ENCODE measurements at places on chromosomes 2 and 18. TPM values are rescaled to one million over a fixed set of nuclear protein-coding genes. Genes with fewer than 3 reads are reported as not detected.

Gene RAPH1
- 26.9 TPM for total RNA-seq

Gene ATAD2B
- total RNA-seq: 7.4 TPM

Gene DUSP2
- 1.5 TPM for total RNA-seq

Gene PLEK
- total RNA-seq: 3.2 TPM

Gene IL1F10
- not detected for total RNA-seq

Gene GAL3ST2
- total RNA-seq: not detected

Gene UGT1A3
- 2.8 TPM for total RNA-seq

Gene AOX1
- total RNA-seq: 4.7 TPM

Gene C2orf15
- total RNA-seq: 0.49 TPM

Gene ICA1L
- total RNA-seq: 0.70 TPM

Gene DPY30
- total RNA-seq: 55.5 TPM

Gene CYP27C1
- total RNA-seq: 1.1 TPM

DNA sequence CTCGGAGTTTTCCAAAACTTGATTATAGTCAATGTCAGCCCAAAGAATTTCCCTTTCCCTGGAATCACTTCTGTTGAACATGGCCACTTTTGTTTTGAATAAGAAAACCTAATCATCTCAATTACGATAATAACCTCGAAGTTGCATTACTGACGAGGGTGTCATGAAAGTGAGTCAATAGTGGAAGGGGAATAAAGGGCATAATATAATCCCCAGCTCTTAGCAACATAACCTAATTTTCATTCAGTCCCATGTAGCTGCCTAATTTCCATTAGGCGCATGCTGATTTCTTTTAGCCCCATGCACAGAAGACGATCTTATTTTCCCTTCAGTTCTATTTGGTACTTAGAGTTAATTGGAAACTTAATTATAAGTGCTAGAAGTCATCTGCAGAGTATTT, 51.1 kb upstream of the RAPH1 start:
- DNase-seq: no peak
- H3K27me3 ChIP-seq: no peaks in the 10 kb centered on the region
- H3K27ac ChIP-seq: peak overlapping the region; percentile 86
- no peaks in the 10 kb centered on the region for H3K36me3 ChIP-seq
- peaks cover 32% of the 10 kb centered on the region for H3K4me1 ChIP-seq
- H3K4me3 ChIP-seq: no peak overlapping the region

GRCh38 chr2:99421469-99421868, 68.3 kb downstream of the REV1 start:
- DNase-seq: no peak
- H3K27me3 ChIP-seq: no peaks in the 10 kb centered on the region
- no peak overlapping the region for H3K4me3 ChIP-seq
- no peak overlapping the region for H3K27ac ChIP-seq
- H3K4me1 ChIP-seq: no peaks in the 10 kb centered on the region

DNA sequence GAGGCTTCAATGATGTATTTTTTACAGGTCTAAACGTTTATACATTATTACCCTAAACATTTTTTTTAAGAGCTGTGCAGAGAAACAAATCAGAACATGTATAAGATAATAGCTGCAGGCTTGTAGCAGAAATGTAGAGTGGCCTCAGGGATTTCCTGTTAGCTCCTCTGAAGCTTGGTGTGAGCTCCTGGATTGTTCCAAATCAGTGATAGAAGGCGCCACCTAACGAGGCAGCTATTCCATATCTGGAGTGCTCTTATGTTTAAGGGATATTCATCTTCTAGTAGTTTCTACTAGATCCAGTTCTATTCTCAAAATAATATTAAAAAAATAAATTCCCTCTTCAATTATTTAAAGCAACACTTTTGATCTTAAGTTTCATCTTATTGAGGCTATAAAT, 93.1 kb downstream of the LRP1B start:
- H3K4me1 ChIP-seq: no peaks in the 10 kb centered on the region
- H3K27ac ChIP-seq: no peak overlapping the region

DNA sequence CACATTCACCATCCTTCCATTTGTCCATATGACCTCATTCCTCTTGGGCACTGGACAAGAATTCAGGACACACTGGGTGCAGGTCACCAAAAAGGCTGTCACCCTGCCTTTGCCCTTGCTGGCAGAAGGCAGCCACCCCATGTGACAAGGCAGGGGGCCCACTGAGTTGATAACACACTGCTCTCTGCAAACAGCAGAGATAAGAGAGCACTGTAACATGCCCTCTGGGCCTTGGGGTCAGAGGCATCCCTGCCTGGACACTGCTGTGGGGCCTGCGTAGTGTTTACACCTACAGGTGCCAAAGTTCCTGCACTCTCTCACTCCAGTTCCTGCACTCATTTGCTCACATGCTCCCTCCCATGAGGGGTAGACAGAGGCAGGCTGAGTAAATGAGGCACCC, 344.7 kb upstream of the TCF4 start:
- no peaks in the 10 kb centered on the region for H3K4me1 ChIP-seq
- no peak for DNase-seq
- no peak overlapping the region for H3K27ac ChIP-seq
- H3K36me3 ChIP-seq: no peaks in the 10 kb centered on the region

- H3K4me1 ChIP-seq: no peaks in the 10 kb centered on the region
- no peak overlapping the region for H3K27ac ChIP-seq
- H3K4me3 ChIP-seq: no peak overlapping the region
- no peaks in the 10 kb centered on the region for H3K27me3 ChIP-seq
These were observed 5.8 kb upstream of the PRELID3A start for GRCh38 chr18:12401881-12402280.

GRCh38 chr2:66317268-66317890, 117.5 kb upstream of the MEIS1 start:
- H3K4me3 ChIP-seq: no peak overlapping the region
- H3K27me3 ChIP-seq: no peaks in the 10 kb centered on the region
- no peak for DNase-seq
- H3K4me1 ChIP-seq: no peaks in the 10 kb centered on the region
- H3K27ac ChIP-seq: no peak overlapping the region
- H3K36me3 ChIP-seq: no peaks in the 10 kb centered on the region

DNA sequence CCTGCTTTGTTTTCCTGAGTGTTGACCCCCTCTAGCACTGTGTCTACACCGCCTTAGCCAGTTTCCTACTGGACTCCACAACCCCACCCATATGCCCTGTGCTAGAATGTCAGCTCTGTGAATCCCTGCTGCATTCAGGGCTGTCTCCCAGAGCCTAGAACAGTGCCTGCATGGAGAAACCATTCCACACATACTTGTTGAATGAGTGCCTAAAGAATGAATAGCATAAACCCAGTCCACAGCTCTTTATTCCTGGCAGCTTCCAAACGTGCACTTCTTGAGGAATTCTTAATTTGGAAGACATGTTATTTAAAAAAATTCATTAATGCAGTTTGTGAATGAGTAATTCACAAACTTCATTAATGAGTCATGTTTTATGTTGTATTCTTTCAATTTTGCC, 6.5 kb upstream of the NAPG start:
- no peaks in the 10 kb centered on the region for H3K27me3 ChIP-seq
- peak overlapping the region; percentile 81 for H3K27ac ChIP-seq
- peaks cover 46% of the 10 kb centered on the region for H3K4me1 ChIP-seq
- no peak for DNase-seq

DNA sequence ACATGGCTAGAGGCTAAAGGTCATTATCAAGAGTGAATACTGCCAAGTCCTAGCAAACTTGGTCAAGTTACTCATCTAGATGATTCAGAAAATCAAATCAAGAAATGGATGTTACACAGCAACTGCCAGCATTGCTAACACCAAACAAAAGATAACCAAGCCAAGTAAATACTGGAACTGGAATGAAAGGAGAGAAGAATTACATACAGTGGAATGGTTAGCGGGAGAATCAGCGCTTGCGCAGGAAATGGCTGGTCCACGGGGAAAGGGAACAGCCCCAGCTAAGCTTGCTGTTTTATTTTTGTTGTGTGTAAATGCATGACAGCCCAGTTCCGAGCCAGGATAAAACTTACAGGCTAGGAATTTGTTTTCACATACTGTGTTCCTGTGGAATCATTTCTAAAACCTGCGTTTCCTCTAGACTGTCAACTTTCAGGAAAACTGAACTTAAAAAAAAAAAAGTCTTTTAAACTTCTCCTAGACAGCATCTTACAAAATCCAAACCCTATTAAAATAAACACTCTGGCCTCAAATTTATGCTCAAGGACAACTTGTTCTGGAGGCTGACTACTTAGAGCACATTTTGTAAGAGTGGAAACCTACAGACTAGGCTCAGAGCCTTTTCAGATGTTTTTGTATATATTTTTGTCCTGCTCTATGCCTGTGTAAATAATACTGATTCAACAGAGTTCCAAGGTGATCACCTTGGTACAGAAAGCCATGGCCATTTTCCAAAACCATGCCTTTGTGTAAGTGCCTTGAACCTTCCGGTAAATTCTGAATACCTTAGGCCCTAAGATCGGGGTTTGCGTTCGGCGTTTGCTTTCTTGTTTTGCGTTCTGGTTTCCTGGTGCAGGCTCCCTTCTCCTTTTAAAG, 30.7 kb upstream of the TXNDC2 start:
- H3K27me3 ChIP-seq: no peaks in the 10 kb centered on the region
- peaks cover 57% of the 10 kb centered on the region for H3K4me1 ChIP-seq
- H3K4me3 ChIP-seq: no peak overlapping the region
- DNase-seq: no peak
- peak overlapping the region; percentile 63 for H3K27ac ChIP-seq

DNA sequence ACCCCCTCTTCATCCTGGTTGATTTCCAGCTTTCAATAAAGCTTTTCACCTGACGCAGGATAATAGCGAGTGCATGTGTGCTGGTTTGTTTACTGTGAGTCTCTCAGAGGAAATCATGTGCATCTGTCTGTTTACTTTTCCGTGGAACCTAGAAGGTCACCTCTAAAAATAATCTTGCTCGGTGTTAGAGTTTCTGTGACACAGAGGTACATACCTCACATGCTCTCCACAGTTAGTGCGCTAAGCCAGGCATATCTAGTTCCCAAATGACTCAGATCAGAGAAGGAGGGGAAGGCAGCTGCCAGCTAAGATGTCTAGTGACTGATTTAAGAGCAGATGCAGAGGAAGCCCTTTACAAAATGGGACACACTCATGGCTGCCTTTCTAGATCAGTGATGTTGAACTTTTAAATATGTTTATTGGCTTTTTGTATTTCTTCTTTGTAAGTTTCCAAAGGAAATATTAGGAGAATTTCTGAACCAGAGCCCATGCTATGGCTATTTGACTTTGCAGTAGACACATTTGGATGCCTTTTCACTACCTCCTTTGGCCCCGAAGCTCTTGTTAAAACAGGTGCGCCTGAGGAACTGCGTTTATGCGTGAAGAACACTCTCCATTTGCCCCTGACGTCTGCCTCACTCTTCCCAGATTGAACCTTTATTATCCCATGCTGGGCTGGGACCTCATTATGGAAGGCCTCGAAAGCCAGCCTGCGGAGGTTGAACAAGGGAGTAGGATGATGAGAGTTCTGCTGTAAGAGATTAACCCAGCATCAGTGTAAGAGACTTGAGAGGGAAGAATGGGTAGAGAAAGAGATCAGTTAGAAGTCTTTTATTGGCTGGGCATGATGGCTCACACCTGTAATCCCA, 145.6 kb downstream of the FAM161A start:
- no peaks in the 10 kb centered on the region for H3K27me3 ChIP-seq
- no peak overlapping the region for H3K4me3 ChIP-seq
- H3K27ac ChIP-seq: no peak overlapping the region
- no peak for DNase-seq

- no peaks in the 10 kb centered on the region for H3K27me3 ChIP-seq
- no peaks in the 10 kb centered on the region for H3K4me1 ChIP-seq
- H3K36me3 ChIP-seq: peaks cover 65% of the 10 kb centered on the region
- no peak for DNase-seq
- peak overlapping the region; percentile 47 for H3K27ac ChIP-seq
These were observed 6.9 kb downstream of the DCTN1 start for GRCh38 chr2:74373221-74373676.

DNA sequence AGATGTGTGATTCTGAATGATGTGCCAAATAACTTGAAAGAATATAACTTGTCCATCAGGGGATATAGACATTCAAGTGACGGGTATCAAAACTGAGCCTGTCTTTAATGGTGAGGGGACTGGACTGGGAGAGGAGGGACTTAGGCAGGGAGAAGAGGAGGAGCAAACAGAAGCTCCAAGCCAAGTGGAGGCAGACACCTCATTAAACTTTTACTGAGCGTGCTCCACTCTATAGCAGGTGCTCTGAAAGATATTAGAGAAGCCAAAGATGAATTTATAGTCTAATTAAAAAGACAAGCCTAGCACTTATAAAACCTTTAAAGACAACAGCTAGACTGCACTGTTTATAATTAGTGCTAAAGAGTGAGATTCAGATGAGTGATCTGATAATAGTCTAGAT, 47.7 kb upstream of the SMAD2 start:
- no peak overlapping the region for H3K4me3 ChIP-seq
- peaks cover 19% of the 10 kb centered on the region for H3K27me3 ChIP-seq
- no peaks in the 10 kb centered on the region for H3K4me1 ChIP-seq
- no peak overlapping the region for H3K27ac ChIP-seq

DNA sequence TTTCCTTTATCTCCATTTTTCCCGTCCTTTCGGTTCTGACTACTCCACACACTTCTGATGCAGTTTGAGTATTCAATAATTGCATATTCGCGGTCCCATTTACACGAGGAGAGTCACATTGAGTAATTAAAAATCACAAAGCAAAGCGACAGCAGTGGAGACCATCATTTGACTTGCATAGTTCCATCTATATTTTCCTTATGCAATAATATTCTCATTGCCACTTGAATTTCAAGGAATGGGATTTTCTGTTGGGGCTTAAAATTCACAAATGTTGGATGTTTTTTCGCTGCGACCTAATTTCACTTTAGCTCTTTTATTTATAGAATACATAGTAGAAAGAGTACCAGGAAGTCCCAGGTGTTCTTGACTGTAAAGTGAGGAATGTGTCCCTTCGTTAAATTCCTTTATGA, 186.8 kb downstream of the ZEB2 start:
- H3K27ac ChIP-seq: no peak overlapping the region
- DNase-seq: no peak
- peak overlapping the region; percentile 79 for H3K4me3 ChIP-seq
- no peaks in the 10 kb centered on the region for H3K36me3 ChIP-seq
- H3K4me1 ChIP-seq: no peaks in the 10 kb centered on the region

DNA sequence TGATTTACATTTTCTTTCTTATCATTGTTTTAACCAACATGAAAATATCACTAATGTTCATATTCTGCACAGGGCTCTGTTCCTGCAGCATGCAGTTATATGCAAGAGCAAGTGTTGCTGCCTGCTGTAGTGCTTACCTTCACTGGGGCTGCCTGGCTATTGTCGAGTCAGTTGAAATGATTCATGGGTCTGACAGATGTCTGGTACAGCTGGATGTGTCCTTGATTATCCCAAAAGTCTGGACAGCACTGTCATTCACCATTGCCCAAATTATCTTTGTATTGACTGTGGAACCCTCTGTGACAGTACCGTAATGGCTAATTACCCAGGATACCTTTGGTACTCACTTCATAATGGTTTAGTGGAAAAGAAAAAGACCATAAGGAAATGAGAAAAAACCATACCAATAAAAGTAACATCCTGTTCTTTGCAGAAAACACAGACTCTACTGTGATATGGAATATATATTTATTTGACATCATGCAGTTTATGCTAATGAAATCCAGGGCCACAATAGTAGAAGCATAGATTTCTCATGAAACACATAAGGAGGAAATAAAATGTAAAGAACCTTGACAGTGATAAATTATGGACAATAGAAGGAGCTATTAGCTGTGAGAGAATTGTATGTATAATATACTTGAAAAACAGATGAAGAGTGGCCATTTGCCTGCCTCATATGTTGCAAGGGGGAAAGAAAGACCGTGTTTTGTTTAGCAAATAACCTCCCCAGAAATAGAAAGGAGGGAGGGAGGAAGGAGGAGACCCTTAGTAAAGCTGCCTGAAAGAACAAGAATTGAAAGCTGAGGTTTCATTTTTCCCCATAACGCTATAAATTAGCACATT, 249.8 kb upstream of the ATP5MC3 start:
- no peak overlapping the region for H3K27ac ChIP-seq
- H3K27me3 ChIP-seq: no peaks in the 10 kb centered on the region
- DNase-seq: no peak
- no peak overlapping the region for H3K4me3 ChIP-seq
- H3K36me3 ChIP-seq: no peaks in the 10 kb centered on the region

Data from esophagus squamous epithelium (tissue), 5 donors.